Left forelimb (tissue), 1 donor: ENCODE measurements at places on chromosomes 3 and 15.

- no peak for DNase-seq
Measured at GRCh38 chr3:127320529-127321121, 32.8 kb upstream of the PRR20G start.

GRCh38 chr15:31893780-31894179 lies 136.5 kb upstream of the CHRNA7 start:
- no peak for DNase-seq

DNA sequence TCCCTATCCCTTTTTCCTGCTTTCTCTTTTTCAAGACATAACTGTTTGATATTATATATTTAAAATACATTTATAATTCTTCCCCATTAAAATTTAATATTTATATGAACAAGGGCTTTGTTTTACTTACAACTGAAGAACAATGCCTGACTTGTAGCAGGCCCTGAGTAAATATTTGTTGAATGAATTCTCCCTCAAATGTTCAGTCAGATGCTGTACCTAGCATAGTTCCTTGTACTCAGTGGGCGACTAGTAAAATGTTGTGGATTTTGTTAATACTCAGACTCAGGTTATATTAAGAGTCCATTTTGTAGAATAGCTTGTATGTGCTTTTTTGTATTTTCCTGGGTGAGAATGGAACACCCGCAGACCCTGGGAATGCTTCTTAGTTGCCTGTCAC lies 69.1 kb downstream of the SEC22A start:
- DNase-seq, result no peak

DNA sequence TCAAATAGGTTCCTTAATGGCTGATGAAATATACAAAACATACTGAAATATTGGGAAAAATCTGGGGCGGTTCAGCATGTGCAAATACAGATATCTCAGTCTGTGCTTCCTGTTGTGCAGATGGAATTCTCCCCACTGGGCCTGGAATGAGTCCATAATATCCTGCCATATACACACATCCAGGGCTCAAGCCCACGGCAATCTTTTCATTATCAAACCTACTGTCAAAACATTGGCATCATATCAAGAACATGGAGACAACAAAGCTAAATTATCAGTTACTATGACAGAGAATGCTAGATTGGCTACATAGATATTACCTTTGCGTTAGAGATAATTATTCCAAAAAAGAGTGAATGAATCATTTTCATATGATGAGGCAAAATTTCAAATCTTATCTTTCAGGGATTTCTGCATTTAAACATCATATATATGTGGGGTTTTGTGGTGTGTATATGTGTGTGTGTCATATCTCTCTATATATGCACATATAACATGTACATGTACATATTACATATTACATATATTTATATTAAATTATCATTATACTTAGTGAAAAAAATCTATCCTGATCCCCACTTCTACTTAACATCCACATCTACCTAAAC lies 713.3 kb downstream of the GBE1 start:
- DNase-seq, result no peak

DNA sequence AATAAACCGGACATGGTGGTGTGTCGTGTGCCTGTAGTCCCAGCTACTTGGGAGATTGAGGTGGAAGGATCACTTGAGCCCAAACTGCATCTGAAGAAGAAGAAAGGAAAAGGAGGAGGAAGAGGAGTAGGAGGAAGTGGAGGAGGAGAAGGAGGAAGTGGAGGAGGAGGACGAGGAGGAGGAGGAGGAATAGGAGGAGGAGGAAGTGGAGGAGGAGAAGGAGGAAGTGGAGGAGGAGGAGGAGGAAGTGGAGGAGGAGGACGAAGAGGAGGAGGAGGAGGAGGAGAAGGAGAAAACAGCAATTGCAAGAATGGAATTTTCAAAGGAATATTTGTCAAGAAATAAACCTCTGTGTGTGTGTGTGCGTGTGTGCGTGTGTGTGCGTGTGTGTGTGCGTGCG lies 528.6 kb downstream of the CADM2 start:
- DNase-seq, result no peak

DNA sequence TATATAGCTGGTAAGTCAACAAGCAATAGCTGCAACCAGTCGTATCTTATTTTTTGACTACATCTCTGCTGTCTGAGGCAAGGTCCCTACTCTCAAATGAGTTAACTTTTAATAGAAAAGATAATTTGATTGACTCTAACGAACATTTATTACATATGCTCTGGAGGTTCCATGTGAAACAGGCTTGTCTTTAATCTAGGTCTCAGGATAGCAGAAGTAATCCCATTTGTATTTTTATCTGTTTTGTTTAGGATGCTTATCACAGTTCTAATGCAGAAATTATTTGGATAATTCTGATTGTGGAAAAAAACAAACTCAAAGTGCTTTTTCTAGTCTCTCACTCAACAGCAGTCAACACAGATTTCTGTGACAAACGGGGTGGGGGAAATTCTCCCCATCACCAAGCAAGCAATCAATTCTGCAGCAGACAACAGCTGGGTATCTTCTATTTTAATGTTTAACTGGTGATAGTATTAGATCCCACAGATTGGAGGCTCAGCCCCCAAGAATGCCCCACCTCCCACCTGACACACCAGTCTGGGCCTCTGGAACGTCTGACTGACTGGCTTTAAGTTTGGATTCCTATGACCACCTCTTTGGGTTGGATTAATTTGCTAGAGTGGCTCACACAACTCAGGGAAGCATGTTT lies 58.8 kb downstream of the ITPR1 start:
- DNase-seq, result no peak

DNA sequence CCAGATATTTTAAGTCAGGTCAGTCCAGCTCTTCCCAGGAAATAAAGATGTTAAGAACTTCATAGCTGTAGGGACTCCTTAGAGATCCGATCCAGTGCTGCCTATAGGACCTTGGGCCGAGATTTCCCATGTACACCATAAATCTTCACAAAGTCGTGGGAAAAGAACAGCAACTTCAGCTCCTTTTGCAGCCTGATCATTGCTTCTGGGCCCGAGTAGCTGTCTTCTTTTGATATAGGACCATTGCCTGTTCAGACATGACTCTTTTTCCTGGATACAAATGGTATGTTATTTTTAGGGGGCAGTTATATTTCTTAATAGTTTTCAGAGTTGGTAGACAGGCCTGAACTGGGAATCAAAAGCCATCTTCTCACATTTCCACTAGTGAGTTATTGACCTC lies 20.5 kb downstream of the IL1RAP start:
- no peak for DNase-seq

GRCh38 chr3:107269136-107269535 lies 108.1 kb upstream of the CCDC54 start:
- DNase-seq, result no peak

DNA sequence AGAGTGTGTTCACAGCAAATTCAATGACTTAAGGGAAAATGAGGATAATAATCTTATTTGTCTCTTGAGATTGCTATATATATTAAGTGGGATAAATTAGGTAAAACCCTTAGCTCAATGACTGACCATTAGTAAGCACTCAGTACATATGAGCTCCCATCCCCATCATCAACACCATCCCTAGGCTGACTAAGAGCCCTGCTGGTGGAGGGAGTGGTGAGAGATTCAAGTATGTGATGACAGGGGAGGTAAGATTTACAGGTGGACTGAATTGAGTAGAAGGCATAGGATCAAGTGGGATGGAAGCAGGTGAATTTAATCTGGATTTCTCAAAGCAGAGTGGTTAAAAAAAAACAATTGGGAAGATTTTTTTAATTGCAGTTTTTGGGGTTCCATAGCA lies 21.0 kb upstream of the LRRN1 start:
- DNase-seq, result no peak

DNA sequence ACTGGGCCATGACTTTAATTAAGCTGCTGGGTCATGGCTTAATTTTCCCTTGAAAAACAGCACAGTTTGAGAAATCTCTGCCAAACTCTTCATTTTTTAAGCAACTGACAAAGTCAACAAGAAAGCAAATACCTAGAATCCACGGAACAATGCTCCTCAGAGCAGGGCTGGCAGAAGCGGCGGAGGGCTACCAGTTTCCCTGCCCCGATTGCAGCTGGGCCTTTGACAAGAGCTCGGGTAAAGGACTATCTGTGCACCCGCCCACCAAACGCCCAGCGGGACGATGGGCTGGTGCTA lies 1.2 kb downstream of the GOLIM4 start:
- no peak for DNase-seq

DNA sequence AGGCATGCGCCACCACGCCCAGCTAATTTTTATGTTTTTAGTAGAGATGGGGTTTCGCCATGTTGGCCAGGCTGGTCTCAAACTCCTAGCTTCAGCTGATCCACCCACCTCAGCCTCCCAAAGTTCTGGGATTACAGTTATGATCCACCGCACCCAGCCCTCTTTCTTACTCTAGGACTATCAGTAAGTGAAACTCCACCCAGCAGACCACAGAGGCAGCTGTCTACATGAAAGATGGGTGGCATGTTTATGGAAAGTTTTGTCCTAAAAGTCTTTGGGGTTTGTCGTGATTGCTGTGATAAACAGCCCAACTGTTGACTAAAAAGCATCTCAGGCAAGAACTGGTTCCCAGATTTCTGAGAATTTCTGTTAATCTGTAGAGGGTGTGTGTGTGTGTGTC lies 10.9 kb downstream of the ARL6IP5 start:
- no peak for DNase-seq

DNA sequence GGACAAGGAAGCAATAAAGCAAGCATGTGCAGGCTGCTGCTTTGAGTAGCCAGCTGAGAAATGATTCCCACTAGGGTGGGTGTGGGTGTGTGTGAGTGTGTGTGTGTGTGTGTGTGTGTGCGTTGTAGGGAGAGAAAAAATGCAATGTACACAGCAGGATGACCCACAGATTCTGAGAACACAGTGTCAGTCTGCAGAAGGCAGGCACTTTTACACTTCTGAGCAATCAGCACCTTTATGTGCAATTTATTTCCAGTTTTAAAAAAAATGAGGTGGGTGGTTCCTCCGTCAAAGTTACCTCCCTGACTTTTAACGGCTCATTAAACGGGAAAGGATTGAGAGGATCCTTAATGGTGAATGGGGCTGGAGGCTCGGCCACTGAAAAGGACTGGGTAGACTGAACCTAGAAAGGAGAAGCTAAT lies 38.5 kb upstream of the LIPC start:
- DNase-seq, result no peak

DNA sequence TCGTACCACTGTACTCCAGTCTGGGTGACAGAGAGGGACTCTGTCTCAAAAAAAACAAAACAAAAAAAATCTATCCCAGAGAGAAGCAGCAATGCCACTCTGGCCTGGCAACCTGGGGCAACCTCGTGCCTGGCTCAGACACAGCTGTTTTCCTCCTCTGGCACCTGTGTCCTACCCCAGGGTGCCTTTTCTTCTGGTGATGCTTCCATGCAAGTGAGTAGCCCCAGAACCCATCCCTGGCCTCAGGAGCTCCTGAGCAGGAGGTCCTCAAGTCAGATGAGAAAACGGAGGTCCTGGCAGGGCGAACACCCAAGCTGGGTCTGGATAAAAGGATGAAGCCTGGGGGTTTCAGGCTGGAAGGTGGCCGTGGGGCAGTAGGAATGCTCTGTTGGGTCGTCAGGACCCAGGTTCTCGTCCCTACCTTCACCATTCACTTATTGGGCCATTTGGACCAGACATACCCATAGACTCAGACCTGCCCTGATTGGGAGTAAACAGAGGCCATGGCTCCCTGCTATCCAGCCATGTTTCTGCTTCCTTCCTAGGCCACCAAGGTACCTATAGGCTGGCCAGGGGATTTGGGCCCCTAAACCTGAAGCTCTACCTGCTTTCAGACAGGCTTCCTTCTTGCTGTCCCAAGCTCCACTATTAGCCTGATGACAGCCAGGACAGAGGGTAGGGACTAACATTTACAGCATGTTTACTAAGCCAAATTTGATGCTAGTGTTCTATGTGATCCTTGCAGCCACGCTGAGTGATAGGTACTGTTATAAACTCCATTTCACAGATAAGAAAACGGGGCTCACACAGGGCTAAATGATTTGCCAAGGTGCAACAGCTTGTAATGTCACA lies 102.2 kb downstream of the DAPK2 start:
- peak; percentile 38 for DNase-seq

- no peak for DNase-seq
Measured at GRCh38 chr3:186044427-186044826, 64.5 kb downstream of the ETV5 start.

GRCh38 chr3:185582871-185583270 lies 3.2 kb upstream of the SENP2 start:
- DNase-seq, result no peak

GRCh38 chr3:56197991-56198390 lies 270.3 kb downstream of the ERC2 start:
- no peak for DNase-seq

- no peak for DNase-seq
Measured at GRCh38 chr15:43229977-43230376, 9.2 kb upstream of the EPB42 start.

GRCh38 chr15:94352636-94353487 lies 121.5 kb downstream of the MCTP2 start:
- DNase-seq, result no peak
